Liver (tissue), 10 donors: ENCODE measurements at places on chromosomes 5 and 9. TPM values are rescaled to one million over a fixed set of nuclear protein-coding genes. Genes with fewer than 3 reads are reported as not detected.
A peak's percentile ranks its signal among the peaks of the same experiment; 100 is the strongest.

Gene PCDHA9
- under 0.01 TPM for total RNA-seq

Gene INSL4
- total RNA-seq, result not detected

DNA sequence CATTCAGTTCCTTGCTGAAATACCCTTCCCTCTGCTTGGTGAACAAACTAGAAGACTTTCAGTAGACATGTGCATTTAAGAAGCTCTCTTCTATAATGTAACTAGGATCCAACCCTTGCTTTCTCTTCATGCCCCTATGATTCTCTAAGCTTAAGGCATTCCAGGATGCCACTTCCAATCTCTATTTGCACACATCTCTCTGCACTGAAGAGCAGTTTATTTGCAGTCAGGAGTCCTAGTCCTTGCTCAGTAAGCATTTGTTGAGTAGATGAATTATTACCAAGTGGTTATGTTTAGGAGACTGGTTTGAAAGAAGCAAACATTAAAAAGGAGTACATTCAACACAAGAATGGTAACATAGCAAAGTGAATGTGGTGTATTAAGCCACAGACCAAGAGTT, 274.2 kb upstream of the KLF9 start:
- no peak overlapping the region for H3K4me3 ChIP-seq
- no peaks in the 10 kb centered on the region for H3K27me3 ChIP-seq
- DNase-seq, result no peak
- H3K4me1 ChIP-seq, result no peaks in the 10 kb centered on the region

GRCh38 chr9:38355517-38356120, 36.9 kb upstream of the ALDH1B1 start:
- H3K4me3 ChIP-seq, result no peak overlapping the region
- H3K27me3 ChIP-seq, result no peaks in the 10 kb centered on the region
- no peaks in the 10 kb centered on the region for H3K4me1 ChIP-seq

GRCh38 chr9:38018958-38019602, 49.9 kb downstream of the SHB start:
- H3K27me3 ChIP-seq, result no peaks in the 10 kb centered on the region
- H3K27ac ChIP-seq, result peak overlapping the region; percentile 72
- no peak for DNase-seq
- H3K4me1 ChIP-seq, result peaks cover 24% of the 10 kb centered on the region
- H3K4me3 ChIP-seq, result no peak overlapping the region

DNA sequence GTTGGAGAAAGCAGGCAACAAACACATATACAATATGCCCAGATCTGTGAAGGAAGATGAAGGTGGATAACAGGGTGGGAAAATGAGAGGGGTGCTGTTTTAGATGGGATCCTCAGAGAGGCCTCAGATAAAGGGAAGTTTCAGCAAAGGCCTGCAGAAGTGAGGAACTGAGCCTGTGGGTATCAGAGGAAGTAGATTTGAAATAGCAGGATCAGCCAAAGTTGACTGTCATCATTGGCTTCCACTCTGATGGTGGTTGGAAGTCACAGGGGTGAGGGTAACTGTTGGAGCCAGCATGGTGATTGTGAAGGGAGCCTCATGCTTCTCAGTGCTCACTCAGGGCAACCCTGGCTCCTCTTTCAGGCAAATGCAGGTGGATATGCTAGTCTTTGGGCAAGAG, 607.2 kb upstream of the CLINT1 start:
- H3K4me3 ChIP-seq, result no peak overlapping the region
- DNase-seq, result no peak
- H3K27me3 ChIP-seq, result no peaks in the 10 kb centered on the region
- H3K27ac ChIP-seq, result no peak overlapping the region
- H3K4me1 ChIP-seq, result peaks cover 50% of the 10 kb centered on the region
- H3K36me3 ChIP-seq, result no peaks in the 10 kb centered on the region

GRCh38 chr9:37414503-37414943, 8.0 kb upstream of the GRHPR start:
- no peak overlapping the region for H3K27ac ChIP-seq
- H3K4me3 ChIP-seq, result no peak overlapping the region
- no peaks in the 10 kb centered on the region for H3K27me3 ChIP-seq
- no peaks in the 10 kb centered on the region for H3K36me3 ChIP-seq
- H3K4me1 ChIP-seq, result peaks cover 37% of the 10 kb centered on the region
